ENCODE measurements at places on chromosomes 1 and 21.

- DNase-seq = no peak
Observed at GRCh38 chr1:31215065-31215570, 24.6 kb downstream of the NKAIN1 start.

DNA sequence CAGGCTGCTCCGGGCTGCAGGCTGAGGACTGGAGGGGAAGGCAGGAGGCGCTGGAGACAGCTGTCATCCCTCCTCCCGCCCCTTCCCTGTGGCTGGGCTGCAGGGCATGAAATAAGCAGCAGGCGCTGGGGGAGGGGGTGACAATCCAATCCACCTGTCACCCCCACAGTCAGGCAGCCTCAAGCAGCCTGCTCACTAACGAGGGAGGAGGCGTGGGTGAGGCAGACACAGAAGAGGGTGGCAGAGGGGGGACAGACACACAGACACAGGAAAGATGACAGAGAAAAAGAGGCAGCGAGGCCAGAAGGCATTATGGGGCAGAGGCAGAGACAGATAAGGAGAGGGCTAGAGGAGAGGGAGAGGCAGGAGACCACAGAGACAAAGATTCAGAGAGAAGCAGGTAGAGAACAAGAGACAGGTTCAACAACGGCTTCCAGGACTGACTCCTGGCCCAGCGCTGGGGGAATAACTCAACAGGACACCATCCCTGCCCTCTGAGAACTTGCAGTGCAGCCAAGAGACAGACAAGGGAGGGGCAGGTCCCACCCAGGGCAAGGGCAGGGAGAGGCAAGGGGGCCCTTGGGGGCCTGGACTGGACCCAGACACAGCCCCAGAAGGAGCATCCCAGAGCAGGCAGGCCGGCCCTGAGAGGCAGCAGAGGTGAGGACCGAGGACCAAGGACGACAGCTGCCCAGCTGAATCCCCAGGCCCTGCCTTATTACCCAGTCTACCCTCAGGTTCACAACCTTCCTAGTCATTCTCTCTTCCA, 11.2 kb downstream of the MEF2D start:
- peak; percentile 96 for DNase-seq

DNA sequence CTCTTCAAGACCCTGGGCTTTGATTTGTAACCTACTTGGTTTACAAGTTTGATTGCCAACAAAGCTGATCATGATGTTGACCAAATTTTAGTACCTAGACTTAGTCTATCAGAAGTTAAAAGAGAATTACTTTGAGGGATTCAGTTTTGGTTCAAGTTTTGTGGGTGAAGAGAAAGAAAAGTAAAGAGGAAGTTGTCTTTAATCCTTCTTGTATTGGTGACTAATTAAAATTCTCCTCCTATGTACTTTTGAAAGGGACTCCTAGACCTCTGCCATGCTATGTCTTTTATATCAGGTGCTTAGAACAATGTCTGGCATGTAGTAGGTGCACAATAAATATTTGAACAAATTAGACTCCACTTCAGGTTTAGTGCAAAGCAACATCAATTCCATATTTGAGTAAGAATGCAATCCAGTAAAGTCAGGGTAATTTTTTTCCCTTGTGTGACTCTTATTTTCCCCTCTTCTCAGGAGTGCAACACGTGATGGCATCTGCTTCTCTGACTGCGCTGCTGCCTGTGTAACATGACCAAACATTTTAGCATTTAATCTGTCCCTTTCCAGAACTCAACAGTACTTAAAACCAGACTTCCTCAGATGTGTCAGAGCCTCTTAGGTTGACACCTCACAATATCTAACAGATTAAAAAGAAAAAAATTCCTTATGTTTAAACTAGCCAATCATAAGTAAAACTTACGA, 41.1 kb upstream of the KCNQ4 start:
- no peak for DNase-seq

- DNase-seq = no peak
Observed at GRCh38 chr1:101797722-101798121, 199.0 kb downstream of the OLFM3 start.

GRCh38 chr21:37251294-37251634, 15.9 kb downstream of the VPS26C start:
- DNase-seq = no peak

DNA sequence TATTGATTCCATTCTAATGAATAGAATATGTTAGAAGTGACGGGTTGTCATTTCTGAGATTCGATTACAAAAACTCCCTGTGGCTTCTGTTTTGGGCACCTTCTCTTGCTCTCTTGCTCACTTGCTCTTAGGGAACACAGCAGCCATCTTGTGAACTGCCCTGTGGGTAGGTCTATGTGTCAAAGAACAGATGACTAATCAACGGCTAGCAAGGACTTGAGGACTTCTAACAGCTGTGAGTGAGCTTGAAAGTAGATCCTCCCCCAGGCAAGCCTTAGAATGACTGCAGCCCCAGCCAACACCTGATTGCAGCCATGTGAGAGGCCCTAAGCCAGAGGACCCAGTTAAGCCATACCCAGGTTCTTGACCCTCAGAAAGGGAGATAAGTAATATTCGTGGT, 49.3 kb downstream of the AZIN2 start:
- peak; percentile 85 for DNase-seq

DNA sequence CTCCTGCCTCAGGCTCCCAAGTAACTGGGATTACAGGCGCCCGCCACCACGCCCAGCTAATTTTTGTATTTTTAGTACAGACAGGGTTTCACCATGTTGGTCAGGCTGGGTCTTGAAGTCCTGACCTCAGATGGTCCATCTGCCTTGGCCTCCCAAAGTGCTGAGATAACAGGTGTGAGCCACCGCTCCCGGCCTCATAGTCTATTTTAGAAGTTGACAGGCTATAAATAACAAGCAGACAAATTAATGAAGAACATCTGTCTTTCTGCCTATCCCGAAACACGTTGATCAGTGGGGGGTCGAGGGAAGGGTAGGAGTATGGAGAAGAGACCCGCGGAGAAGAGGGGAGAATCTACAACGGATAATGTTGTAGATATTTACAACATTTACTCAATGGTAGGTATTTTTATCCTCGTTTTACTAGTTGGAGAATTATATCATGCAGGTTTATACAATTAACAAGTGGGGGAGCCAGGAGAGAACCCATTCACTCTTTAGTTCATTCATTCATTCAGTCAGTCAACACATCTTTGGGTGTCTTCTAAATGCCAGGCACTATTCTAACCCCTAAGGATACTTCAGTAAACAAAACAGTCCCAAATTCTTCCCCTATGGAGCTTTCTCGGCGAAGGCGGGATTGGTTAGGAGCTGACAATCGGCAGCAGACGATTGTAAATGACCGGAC, 497 bp upstream of the IFNAR2 start:
- DNase-seq = peak; percentile 40

- DNase-seq = no peak
Observed at GRCh38 chr1:165173818-165174217, 182.7 kb downstream of the LMX1A start.

DNA sequence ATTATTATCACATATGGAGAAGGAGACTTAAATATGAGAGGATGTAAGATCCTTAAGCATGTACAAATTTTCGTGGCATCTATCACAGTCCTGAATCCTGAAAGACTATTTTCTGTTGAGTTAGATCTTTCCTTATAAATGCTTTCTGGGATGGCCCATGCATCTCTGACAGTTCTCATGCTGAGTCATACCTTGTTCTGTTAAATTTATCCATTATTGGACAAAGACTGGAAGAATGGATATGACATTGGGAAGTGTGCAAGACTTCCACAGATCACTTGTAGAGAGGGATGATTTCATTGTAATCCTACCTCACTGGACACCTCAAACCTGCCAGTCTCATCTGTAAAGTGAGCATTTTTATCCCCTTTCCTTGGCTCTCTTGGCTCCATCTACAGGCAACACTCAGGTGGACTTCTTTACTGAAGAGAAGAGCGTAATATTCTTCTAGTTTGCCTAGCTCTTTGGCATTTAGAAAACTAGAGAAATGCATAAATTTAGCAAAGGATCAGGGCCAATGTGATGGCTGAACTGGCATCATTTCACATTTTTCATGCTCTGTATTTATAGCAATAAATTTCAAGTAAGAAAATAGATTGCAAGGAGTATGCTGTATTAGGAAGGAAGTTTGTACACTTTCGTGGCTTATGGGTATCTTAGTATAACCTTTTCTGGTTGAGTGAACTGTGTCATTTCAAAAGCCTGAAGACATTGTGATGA, 128.2 kb downstream of the NFIA start:
- DNase-seq = peak; percentile 17

DNA sequence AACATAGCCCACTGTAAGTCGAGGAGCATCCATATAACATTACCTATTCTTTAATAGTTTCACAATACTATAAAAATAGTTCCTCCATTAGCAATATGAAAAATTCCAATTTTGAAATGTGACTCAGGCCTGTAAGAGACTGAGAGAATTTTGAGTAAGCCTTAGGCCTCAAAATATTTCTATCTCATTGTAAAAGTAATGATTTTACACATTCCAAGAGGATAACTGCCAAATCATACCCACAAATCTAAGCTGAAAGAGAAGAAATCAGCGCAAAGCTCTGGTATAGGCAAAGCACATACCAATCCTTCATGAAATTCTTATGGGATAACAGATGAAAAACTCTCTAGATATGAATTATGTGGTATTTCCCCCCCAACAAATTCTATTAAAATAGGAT, 144.1 kb downstream of the CDC42BPA start:
- no peak for DNase-seq

DNA sequence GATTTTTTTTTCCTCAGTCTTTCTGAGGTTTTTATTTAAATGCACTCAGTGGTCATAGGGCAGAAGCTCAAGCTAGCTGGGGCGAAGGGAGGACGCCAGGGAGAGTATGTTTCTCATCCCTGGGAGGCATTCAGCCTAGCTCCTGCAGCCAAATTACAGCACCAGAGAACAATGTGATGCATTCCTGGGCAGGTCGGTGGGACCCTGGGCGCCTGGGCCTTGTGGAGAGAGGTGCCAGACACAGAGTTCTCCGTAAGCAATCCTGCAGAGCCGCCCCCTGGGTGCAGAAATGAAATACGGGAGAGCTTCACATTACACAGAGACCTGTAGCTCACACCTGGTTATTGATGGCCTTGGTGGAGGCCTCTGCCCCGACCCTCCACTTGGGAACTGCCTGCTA, 15.5 kb downstream of the WNT2B start:
- no peak for DNase-seq

- no peak for DNase-seq
Observed at GRCh38 chr1:18020021-18020817, 87.4 kb upstream of the IGSF21 start.

GRCh38 chr1:78277253-78277652, 213.5 kb upstream of the PTGFR start:
- DNase-seq = no peak

DNA sequence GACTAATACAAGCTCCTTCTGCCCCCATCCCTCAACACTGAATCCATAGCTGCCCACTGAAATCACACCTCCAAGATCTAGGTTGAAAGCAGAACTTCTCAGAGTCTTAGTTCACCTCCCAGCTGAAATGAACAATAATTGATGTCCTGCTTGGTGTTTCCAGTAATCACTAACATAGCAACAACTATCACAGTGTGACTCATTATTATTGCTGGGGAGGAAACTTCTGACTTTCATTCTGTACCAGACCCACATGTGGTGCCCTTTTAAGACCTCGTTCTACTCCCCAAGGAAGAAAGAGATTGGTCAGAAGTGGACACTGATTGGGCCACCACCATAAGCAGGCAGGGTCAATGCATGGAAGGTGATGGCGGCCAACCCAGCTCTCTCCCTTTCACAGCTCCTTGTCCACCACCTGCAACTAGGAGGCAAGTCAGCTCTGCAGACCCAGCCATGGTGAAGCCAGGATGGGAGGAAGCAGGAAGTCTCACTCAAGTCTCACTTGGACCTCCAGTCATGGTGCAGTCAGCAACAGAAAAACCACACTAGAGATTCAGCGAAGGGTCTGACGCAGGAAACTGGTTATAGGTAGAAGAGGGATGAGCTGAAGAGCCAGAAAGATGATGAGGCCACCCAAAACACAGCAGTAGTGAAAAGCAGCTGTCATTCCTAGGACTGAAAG, 720.2 kb downstream of the PTPRU start:
- DNase-seq = no peak

- DNase-seq = no peak
Observed at GRCh38 chr1:63987014-63987627, 213.3 kb downstream of the ROR1 start.

GRCh38 chr1:15803380-15803779, 4.1 kb downstream of the UQCRHL start:
- peak; percentile 51 for DNase-seq

DNA sequence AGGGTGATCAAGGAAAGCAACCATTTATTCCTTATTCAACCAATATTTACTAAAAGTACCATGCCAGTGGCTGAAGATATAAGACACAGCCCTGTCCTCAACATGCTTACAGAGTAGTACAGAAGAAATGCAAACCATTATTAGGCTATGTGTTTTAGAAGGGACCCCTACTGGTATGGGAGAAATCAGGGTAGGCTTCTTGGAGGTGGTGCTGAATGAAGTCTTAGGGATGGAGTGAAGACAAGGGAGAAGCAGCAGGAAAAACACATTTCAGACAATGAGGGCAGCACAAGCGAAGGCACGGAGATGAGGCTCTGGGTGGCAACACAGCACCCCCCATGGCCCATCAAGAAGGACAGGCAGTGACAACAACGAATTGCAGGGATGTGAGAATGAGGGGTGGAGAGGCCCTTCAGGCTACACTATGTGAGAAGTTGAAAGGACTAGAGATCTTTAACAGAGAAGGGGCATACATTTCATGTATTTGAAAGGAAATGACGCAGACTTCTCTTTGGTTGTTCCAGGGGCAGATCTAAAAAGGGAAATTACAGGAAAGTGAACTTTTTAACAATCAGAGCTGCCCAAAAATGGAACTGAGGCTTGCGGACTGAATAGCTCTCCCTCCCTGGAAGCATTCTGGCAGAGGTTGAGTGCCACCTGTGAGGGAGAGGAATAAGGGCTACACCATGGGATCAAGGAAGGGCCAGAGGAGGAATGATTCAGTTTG, 16.8 kb upstream of the CD58 start:
- no peak for DNase-seq

DNA sequence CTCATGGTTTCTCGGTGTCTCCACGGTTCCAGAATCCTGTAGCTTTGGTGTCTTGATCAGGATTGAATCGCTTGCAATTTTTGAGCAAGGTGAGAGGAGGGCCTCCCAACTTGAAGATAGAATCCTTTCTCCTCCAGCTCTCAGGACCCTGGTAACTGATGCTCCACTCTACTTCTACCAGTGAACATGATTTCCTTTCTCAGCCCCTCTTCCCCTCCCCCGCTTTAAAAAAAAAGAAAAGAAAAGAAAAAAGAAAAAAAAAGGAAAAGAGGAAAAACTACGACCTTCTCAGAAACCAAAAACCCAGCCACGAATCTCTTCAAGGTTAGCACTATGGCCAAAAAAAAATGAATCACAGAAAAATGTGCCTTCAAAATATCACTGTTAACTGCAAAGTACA, 1.2 kb downstream of the ARHGEF11 start:
- no peak for DNase-seq

- no peak for DNase-seq
Observed at GRCh38 chr1:39928809-39929587, 25.9 kb upstream of the MFSD2A start.

GRCh38 chr1:109977657-109978378, 6.7 kb upstream of the AHCYL1 start:
- DNase-seq = no peak

GRCh38 chr21:38321568-38321967, 64.8 kb downstream of the KCNJ15 start:
- no peak for DNase-seq

Data from NCI-H524 (cell line).